Right hindlimb (tissue), 1 donor: ENCODE measurements at places on chromosomes 6 and 20.

DNA sequence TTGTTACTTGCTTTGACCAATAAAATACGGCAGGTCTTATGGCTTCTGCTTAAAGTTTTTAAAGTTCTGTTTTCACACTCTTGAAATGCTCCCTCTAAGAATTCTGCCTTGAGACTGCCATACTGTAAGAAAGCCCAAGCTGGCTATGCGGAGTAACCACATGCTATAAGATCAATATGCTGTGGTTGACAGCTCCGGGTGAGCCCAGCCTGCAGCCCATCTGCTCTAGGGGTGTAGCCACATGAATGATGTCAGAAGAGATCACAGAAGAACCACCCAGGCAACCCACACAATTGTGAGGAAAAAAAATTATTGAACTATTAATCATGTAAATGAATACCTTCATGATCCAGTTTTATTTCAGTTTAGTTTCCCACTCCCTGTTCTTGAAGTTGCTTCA lies 26.1 kb upstream of the SH3BGRL2 start:
- no peak for DNase-seq

- no peak for DNase-seq
Observed at GRCh38 chr20:63252284-63252711, 2.0 kb downstream of the NKAIN4 start.

- DNase-seq: no peak
Observed at GRCh38 chr6:92784235-92784634, 635.1 kb downstream of the EPHA7 start.

- no peak for DNase-seq
Observed at GRCh38 chr6:110354153-110354552, 4.0 kb downstream of the METTL24 start.

- peak; percentile 45 for DNase-seq
Observed at GRCh38 chr6:11609324-11610071, 71.9 kb downstream of the TMEM170B start.

DNA sequence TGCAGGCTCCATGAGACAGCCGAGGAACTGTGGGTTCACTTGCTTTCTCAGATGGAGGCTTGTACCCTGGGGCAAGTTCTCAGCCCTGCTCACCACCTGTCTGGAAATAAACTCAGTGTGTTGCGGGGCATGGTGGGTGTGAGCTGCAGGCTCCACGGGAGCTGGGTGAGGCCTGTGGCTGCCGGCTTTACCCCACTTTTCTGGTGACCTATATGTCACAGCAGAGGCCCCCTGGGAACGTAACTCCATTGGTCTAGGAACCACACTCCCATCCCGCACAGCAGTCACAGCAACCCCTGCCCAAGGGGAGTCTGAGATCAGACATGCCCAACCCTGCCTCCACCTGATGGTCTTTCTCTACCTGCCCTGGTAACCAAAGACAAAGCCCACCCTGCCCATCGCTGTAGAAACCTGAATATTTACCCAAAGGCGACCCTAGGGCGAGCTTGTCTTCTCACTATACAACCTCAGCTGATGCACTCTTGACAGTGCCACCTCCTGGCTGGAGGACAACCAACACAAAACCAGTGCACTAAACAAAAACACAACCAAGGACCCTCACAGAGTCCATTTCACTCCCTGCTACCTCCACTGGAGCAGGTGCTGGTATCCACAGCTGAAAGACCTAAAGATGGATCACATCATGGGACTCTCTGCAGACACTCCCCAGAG lies 174.3 kb downstream of the PDE10A start:
- DNase-seq: no peak

GRCh38 chr6:34810017-34810882 lies 18.4 kb downstream of the BLTP3A start:
- DNase-seq: no peak

DNA sequence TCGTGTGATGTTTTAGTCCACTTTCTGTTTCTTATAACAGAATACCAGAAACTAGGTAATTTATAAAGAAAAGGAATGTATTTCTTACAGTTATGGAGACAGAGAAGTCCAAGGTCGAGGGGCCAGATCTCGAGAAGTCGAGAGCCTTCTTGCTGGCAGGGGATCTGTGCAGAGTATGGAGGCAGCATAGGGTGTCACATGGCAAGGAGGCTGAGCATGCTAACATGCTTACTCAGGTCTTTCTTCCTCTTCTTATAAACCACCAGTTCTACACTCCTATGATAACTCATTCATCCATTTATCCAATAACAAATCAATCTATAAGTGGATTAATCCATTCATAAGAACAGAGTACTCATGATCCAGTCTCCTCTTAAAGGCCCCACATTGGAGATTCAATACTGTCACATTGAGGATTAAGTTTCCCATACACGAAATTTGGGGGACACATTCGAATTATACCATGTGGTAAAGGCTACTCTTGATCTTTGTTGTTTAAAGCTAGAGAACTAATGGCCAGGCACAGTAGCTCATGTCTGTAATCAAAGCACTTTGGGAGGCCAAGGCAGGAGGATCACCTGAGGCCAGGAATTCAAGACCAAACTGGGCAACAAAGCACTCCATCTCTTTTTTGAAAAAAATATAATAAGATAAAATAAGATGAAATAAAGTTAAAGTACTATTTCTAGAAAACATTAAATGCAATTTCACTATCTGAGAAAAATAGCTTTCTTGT lies 2.1 kb downstream of the GOPC start:
- DNase-seq: no peak

DNA sequence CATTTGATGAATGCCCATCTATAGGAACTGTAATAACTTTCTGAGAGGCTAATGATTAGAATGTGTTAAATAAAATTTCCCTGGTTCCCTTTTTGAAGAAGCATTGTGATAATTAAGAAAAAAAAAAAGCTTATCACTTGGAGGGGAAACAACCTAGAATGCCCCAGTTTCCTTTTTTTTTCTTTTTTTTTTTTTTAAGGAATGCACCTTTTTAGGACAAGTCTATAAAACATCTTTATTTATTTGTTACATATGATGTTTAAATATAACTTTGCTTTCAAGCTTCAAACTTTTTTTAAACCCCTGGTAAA lies 7.3 kb upstream of the MRPS10 start:
- no peak for DNase-seq

DNA sequence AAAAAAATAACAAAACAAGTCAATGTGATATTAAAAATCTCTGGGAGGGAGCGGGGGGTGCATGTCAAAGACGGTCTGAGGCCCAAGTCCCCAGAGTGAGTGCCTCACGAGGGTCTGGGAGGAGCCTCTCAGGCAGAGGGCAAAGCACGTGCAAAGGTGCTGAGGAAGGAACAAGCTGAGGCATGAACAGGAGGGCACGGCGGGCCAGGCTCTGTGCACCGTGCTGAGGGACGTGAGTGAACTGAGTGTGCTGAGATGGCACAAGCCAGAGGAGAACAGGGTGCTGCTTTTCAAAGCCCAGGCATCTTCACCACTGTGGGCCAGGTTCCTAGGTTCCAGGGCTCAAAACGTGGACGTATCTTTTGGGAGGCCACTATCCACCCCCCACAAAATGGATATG lies 142.1 kb upstream of the PHACTR3 start:
- DNase-seq: no peak

DNA sequence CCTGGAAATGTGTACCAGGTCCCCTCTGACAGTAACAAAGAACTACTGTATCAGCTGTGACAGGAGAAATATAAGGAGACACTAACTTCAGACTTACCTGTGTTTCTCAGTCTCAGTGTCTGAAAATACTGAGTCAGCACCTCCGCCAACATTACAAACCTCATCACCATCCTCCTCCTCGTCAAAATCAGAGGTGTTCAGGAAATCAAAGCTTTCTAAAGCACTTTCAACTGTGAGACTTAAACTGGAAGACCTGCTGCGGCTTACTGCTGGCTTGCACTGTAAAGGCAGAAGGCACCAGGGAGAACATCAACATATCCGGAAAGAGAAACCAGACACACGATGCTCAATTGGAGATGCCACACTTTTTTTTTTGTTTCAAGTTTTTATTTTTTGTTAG lies 40.3 kb upstream of the ARMH2 start:
- no peak for DNase-seq

- no peak for DNase-seq
Observed at GRCh38 chr20:21063276-21063675, 42.9 kb downstream of the LINC00237 start.

GRCh38 chr6:37236921-37237320 lies 20.7 kb upstream of the TBC1D22B start:
- no peak for DNase-seq
